ENCODE measurements at places on chromosomes 3 and 15. TPM values are rescaled to one million over a fixed set of nuclear protein-coding genes. Genes with fewer than 3 reads are reported as not detected.

Gene CYP1A2
- not detected for total RNA-seq

GRCh38 chr15:29346998-29347397 lies 77.4 kb upstream of the NSMCE3 start:
- no peak overlapping the region for H3K4me3 ChIP-seq
- H3K36me3 ChIP-seq = no peaks in the 10 kb centered on the region
- H3K27me3 ChIP-seq = peaks cover 3% of the 10 kb centered on the region
- H3K27ac ChIP-seq = no peak overlapping the region
- no peak for DNase-seq

GRCh38 chr3:134536781-134537180 lies 50.9 kb downstream of the CEP63 start:
- H3K4me3 ChIP-seq = no peak overlapping the region
- H3K27ac ChIP-seq = no peak overlapping the region
- H3K4me1 ChIP-seq = peaks cover 3% of the 10 kb centered on the region
- no peak for DNase-seq
- peaks cover 10% of the 10 kb centered on the region for H3K36me3 ChIP-seq

- H3K36me3 ChIP-seq = peaks cover 17% of the 10 kb centered on the region
- no peak overlapping the region for H3K4me3 ChIP-seq
- H3K4me1 ChIP-seq = peaks cover 82% of the 10 kb centered on the region
- no peaks in the 10 kb centered on the region for H3K27me3 ChIP-seq
Measured at GRCh38 chr3:69201658-69202057, 79.3 kb upstream of the LMOD3 start.

DNA sequence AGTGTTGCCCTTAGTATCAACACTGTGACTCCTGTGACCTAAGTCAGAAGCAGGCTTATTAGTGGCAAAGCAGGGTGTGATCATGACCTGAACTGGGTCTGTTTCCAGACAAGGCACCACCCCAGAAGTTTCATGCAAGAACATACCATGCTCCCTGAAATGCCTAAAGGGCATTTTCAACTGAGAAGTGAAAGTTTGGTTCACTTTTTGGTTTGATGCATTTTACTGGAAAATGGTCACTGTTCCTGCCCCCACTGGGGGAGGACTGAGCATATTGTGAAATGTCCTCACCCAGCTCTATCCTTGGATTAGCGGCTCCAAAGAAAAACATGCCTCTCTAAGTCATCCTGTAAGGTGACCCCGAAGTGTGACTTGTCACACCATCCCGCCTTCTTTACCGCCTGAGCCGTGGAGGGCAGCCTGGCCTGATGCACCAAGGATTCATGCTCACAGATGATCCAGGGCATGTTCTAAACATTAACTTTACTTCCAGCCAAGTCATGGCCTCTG lies 3.1 kb upstream of the FAM240A start:
- no peak overlapping the region for H3K27ac ChIP-seq
- no peaks in the 10 kb centered on the region for H3K4me1 ChIP-seq
- no peaks in the 10 kb centered on the region for H3K36me3 ChIP-seq

- peak overlapping the region; percentile 85 for H3K4me3 ChIP-seq
- H3K36me3 ChIP-seq = peaks cover 43% of the 10 kb centered on the region
- peaks cover 5% of the 10 kb centered on the region for H3K4me1 ChIP-seq
- DNase-seq = no peak
- H3K27me3 ChIP-seq = no peaks in the 10 kb centered on the region
Measured at GRCh38 chr15:90955624-90956273, 1.1 kb downstream of the RCCD1 start.

DNA sequence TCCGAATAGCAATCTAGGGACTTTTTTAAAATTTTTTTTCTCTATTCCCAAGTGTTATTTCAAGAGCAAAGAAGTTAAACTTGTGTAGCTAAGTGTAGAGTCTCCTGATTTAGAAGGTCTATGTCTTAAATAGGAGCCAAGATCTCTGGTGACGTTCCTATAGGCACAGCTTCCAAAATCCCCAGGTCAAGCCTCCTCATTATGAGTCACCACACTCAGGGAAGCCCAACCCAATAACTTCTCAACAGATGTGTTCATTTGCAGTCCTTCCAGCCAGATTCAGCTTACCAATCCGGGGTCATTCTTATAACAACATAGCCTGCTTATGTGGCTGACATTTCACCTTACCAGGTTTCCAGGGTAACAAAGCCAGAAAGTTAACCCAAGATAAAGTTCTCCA lies 270.3 kb downstream of the IL5RA start:
- DNase-seq = no peak
- H3K4me3 ChIP-seq = no peak overlapping the region
- no peaks in the 10 kb centered on the region for H3K36me3 ChIP-seq
- no peak overlapping the region for H3K27ac ChIP-seq
- no peaks in the 10 kb centered on the region for H3K27me3 ChIP-seq

All from activated CD8-positive, alpha-beta T cell treated with anti-CD3 and anti-CD28 coated beads for 36 hours (primary cell).